ENCODE measurements at places on chromosomes 7 and 10. TPM values are rescaled to one million over a fixed set of nuclear protein-coding genes. Genes with fewer than 3 reads are reported as not detected.

The SNCG gene
- 12.9 TPM for total RNA-seq

DNA sequence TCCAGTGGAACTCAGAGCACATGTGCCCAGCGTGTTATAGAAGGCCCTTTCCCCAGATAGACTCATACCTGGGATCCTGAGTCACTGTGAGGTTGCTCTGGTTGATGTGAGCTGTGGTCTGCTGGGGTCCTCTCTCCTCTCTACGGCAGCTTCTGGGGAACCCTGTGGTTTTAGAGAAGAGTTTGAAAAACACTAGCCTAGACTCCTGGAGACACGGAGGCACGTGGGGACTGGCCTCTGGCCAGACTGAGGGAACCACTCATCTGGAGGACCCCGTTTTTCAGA, 10.3 kb downstream of the ZNF775 start:
- no peak for DNase-seq

GRCh38 chr10:76723844-76724243, 913.8 kb downstream of the KCNMA1 start:
- DNase-seq, result no peak

- no peak for DNase-seq
Observed at GRCh38 chr10:132036153-132036886, 29.4 kb upstream of the JAKMIP3 start.

DNA sequence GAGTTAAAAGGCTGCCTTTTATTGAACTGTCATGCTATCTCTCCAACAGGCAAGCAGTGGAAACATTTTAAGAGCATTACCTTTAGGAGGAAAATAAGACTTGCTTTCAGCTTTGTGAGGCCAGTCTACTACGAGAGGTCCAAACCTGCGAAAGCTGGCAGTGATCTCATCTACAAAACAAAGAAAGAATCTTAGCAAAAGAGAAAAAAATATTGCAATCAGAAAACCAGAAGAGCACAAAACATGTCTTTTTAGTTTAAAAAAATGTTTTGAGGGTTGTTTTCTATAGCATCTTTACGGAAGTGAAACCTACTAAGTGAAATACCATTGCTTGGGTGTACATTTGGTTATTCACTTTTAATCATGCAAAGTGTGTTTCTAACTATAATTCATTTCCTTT, 147.9 kb downstream of the CPEB3 start:
- DNase-seq, result no peak

DNA sequence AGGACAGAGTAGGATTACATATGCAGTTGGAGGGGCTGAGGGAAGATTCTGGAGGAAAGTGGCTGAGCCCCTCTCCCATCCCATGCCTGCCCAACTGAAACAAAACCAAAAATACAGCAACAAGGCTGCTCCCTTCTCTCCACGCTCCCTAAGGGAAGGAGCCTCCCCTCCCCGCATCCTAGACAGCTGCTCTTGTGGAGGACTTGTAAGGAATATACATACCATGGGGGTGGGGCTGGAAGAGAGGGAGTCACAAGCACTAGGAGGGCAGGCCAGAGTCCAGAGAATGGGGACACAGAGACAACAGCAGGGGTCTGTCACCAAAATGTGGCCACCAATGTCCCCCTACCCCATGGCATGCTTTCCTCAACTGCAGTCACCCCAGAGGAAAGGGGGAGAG, 13.2 kb downstream of the LDB1 start:
- DNase-seq, result no peak

Data from heart right ventricle (tissue), 16 donors.